Muscle of leg (tissue), 16 donors: ENCODE measurements at places on chromosomes 7 and 10. TPM values are rescaled to one million over a fixed set of nuclear protein-coding genes. Genes with fewer than 3 reads are reported as not detected.

DNA sequence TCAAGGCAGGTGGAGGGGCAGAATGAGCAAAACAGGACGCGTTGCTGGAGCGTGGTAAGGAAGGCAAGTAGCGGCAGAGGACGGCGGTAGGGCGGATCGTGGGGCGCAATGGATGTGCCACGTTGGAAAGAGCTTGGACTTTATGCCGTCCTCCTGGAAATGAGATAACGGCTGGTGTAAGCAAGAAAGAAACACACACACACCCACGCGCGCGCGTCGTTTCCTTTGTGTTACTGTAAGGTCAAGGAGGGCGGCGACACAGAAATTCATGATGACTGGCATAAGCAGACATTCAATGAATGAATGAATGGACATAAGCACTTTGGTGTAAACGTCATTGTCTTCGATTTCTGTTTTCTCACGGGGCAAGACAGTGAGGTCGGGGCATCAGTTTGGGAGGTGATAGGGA lies 683 bp upstream of the ENTPD7 start:
- peak; percentile 27 for DNase-seq

GRCh38 chr7:69526570-69526969 lies 71.7 kb upstream of the AUTS2 start:
- no peak for DNase-seq

Gene GNAT3
- 0.23 TPM for polyA plus RNA-seq

Gene CPVL
- polyA plus RNA-seq = 20.4 TPM

- DNase-seq = no peak
Measured at GRCh38 chr10:81473755-81474154, 401.2 kb upstream of the NRG3 start.

DNA sequence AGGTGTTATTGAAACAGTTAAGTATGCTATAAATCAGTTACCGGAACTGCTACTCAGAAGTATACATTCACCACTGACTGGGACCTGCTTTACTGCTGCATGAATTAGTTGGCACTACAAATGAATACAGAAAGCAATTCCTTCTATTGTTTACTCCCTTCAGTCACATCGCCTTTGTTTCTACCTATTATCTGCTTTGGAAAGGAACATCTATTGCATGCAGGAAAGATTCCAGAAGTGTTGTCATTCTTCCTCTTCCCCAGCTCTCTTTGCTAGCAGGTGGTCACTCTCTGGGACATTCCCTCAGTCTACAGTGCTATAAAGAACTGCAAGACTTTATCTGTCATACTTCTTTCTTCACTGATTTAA lies 131.3 kb downstream of the ANK3 start:
- no peak for DNase-seq

- DNase-seq = peak; percentile 47
Measured at GRCh38 chr10:67864607-67865371, 19.7 kb upstream of the SIRT1 start.

GRCh38 chr7:129780974-129781927 lies 169.7 kb downstream of the NRF1 start:
- DNase-seq = no peak
